ENCODE measurements at places on chromosomes 12 and 14.

- no peak for DNase-seq
Observed at GRCh38 chr12:99493197-99493596, 154.4 kb upstream of the GARIN6 start.

DNA sequence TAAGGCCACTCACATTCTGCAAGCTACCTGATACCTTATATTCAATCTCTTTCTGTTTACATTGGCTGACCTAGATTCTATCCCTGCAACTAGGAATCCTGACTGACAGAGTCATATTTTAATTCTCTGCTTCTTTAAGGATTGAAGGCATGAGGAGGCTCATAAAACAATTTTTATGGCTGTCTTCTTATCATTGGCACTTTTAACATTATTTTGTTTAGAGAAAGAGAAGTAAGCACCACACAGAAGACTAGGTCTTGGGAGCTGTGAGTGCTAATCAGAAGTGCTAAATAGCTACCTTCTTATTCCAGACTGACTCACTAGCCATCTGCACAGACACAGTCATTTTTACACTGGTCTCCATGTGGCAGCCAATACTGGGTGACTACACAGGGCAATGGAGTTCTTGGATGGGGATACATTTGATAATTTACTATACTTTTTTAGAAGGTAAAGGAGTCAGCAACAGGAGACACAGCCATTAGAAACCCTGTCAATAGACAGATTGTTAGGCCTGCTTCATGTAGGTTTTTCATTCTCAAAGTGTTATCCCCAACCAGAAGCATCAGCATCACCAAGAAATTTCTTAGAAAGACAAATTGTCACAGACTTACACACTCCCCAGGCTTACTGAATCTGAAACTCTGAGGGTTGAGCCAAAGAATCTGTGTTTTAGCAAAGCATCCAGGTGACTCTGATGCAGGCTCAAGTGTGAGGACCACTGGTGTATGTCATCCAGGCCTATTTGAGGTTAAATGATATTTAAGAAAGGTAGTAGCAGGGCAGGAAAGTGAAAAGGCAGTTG lies 214.1 kb downstream of the DUSP6 start:
- DNase-seq = no peak

DNA sequence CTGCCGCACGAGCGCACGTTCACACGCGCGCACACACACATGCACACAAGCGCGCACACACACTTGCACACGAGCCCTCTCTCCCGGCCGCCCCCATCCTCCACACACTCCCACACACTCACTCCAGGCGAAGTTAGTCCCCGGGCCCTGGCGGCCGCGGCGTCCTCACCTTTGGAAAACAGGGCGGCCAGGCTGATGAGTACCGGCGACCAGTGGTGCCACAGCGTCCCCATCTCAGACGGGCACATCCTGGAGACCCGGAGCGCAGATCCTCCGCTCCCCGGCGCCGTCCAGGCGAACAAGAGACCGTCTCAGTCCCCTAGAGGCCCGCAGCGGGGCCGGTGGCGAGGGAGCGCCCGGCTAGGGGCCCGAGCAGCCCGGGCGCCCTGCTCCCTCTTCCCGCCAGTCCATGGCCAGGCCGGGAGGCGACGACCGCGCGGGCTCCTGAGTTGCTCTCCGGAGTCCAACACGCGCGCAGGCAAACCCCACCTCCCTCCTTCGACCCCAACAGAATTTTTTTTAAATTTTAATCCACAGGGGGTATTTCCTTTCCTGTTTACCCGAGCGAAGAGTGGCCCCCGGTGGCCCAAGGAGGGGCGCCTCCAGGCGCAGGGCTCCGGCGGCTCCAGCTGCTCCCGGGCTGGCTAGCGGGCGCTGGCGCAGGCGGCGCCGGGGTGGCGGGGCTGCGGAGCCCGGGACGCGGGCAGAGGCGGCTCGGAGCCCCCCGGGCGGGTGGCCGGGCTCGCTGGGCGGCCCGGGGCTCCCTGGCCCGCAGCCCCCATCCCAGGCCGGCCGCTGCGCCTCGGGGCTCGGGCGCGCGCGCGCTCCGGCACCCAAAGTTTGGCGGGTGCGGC lies 506 bp downstream of the TMEM132D start:
- no peak for DNase-seq

DNA sequence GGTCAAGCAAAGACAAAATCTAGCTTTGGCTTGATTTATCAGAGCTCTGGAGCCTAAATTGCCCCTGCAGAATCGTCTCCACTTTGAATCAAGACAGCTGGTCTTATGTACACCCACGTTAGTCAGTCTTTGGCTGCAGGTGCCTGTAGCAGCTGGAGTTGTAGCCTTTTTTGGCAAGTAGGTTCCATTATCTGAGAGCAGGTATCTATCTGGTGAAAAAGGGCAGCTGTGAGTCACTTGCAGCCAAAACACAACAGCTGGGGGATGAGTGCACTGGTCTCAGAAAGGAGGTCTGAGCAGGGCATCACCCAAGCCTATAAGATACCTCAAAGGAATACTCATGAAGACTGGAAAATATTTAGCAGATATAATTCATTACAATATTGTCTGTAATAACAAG lies 43.6 kb upstream of the KCNH5 start:
- no peak for DNase-seq

- no peak for DNase-seq
Observed at GRCh38 chr12:102322254-102322653, 124.6 kb upstream of the PMCH start.

DNA sequence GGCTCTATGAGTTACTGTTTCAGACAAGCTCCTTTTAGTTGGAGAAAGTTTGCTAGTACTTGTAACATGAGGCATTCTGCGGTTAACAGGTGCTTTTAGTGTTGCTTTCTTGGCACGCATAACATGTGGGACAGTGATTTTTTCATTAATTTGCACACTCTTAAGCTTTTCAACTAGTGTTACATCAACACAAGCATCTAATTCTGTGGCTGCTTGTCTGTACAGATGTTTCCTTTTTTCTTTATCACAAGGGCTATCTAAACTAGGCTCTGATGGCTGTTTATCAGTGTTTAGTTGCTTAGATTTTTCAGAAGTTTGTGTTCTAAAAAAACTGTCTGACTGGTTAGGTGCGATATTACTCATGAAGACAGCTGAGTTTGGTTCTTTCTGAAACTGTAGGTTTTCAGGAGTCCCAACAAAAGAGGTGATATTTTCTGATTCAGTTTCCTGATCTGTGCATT lies 120.1 kb downstream of the RALGAPA1 start:
- no peak for DNase-seq

DNA sequence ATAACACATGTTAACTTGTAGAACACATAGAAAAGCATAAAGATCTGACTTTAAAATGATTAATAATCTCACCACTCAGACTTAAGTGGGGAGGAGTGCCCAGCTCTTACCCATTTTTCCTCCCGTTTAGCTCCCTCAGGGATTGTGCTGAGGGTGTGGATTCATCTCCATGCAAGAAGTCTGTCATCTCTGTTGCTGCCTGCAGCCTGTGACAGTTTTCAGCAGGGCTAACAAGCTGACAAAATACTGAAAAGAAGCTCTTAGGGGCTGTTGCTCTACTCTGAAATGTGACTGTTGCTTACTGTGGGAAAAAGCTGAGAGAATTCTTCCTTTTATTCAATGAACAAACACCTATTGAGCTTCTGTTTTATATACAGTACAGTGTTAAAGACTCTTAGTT lies 216.2 kb downstream of the CPNE8 start:
- no peak for DNase-seq

DNA sequence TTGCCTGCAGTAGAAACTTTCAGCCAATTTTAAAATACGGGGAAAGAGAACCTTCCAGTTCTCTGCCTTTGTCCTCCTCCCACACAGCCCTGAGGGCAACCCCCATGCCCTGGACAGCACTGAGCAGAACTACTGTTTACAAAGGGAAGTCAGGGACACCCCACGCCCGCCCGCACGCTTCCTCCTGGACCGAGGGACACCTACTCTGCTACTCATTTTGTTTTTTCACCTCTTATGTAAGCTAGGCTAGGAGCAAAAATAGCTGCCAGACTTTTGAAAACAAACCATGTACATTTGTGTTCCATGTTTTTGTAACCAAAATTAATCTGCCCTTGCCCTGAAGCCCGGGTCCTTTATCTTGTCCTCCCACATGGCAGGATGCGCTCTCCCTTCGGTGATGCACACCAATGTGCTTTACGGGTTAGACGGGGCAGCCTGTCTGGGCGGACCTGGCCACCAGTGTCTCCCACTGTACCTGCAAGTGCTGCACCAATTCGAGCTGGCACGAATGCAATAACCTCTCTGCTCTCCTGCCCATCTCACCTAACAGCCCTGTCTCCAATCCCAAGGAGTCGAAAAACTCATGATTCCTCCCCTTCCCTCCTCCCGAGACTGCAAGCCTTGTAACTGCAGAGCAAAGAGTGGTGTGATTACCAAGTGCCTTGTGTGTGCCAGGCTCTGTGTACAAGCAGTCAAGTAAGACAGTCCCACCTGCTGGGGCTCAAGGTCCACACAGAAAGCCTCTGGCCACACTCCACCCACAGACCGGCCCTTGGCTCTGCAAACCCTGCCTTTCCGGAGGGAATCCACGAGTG lies 85.2 kb downstream of the CCDC88C start:
- DNase-seq = no peak

DNA sequence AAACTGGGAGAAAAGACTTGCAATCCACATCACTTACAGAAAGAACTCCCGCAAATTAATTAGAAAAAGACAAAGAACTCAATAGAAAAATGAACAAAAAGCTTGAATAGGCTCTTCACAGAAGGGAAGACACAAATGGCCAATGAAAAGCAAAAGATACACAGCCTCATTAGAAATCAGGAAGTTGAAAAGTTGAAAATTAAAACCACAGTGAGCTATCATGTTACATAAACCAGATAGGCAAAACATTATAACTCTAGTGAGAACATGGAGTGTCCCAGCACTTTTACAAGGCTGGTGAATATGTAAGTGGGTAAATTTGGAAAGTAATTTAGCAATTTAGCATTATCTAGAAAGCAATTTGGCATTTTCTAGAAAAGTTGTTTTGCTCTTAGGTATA lies 158.4 kb upstream of the RASSF8 start:
- no peak for DNase-seq

DNA sequence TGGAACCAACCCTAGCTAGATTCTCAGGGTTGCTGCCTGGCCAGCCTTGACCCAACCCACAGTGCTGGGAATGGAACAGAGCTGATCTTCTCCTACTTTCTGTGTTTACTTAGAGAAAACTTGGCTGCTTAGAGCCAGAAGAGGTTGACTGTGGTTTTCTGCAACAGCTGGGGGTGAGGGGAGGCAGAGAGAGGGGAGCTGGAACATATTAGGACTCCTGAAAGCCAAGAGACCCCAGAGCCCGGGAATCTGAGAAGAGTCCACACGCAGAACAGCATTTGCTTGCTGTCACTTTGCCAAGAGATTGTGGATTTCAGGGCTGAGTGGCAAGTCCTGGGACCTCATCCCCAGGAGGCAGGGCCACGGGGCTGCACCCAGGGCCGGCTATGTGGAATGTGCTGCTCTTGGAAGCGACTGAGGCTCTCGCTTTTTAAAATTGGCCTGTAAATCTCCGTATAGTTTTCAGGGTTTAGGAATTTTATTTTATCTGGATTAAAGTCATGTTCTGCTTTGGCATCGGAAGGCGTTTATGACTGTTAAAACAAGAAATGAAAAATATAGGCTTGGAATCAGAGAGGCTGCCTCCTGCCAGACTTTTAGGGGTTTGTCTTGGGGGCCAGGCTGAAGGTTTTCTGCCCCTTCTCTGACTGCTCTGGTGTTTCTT lies 22.3 kb upstream of the MED13L start:
- DNase-seq = no peak
